ENCODE measurements at places on chromosomes 1 and 21.

- DNase-seq: no peak
Observed at GRCh38 chr1:248906753-248907661, 972 bp downstream of the PGBD2 start.

DNA sequence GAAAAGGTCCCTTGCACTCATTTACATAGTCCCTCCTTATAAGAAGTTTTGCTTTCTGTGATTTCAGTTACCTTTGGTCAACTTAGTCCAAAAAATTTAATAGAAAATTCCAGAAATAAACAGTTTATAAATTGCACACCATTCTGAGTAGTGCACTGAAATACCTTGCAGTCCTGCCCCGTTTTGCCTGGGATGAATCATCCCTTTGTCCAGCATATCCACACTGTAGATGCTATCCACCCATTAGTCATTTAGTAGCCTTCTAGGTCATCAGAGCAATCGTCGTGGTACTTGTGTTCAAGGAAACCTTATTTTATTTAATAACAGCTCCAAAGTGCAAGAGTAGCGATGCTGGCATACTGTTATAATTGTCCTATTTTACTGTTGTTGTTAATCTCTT is 38.0 kb downstream of the SPRTN start:
- DNase-seq: no peak

DNA sequence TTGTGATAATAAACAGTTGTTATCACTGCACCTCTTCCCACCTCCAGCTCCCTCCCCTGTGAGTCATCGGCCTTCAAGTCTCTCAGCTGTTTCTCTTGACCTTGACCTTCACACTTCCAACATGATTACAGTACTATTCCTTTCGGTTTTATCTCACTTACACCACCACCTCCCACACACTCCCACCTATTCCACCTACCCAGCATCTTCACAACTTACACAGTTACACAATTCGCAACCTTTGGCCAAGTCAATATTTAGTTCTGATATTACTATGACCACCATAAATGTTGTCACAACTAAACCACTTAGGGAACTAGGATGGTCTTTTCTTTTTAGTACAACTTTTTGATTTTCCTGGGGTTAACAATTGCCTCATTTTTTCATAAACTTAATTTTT is 60.2 kb downstream of the RIPK4 start:
- no peak for DNase-seq

DNA sequence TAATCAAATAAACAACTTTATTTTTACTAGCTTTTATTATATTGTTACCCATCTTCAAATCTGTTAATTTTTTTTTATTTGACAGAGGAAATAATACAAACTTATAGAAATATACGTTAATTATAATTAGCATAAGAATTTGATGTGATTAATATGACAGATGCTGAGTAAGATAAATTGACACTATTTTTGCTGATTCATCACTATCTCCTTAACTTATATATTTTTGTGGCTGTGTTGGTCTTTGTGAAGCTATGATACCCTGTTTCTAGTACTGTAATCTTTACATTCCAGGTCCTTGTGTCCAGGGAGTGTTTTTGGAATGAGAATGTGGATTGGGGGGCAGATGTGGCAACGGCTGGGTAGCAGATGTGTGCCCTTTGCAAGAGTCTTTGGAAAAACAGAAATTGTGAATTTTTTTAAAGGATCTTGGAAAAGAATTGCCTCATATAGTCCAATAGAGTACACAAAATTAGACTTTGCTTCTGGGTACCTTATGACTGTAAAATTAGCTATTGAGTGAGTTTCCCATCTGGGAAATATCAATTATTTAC is 102.6 kb downstream of the KCNK2 start:
- DNase-seq: no peak

DNA sequence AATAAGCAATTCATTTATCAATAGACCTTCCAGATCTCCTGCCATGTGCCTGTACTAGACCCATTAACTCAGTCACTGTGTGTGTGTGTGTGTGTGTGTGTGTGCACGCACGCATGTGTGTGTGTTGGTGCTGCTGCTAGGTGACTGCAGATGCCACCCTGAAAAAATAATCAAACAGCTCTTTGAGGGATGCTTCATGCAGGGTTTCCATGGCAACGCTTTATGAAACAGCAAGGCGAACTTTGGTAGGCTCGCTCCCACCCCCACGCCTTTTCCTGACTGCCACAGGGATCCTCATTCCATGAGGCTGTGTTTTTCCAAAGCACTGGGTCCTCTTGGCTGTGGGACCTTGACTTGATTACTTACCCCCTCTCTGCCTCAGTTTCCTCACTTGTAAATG is 94.0 kb downstream of the HMGB4 start:
- DNase-seq: no peak

- DNase-seq: no peak
Observed at GRCh38 chr1:42541104-42541503, 78.0 kb downstream of the CCDC30 start.

DNA sequence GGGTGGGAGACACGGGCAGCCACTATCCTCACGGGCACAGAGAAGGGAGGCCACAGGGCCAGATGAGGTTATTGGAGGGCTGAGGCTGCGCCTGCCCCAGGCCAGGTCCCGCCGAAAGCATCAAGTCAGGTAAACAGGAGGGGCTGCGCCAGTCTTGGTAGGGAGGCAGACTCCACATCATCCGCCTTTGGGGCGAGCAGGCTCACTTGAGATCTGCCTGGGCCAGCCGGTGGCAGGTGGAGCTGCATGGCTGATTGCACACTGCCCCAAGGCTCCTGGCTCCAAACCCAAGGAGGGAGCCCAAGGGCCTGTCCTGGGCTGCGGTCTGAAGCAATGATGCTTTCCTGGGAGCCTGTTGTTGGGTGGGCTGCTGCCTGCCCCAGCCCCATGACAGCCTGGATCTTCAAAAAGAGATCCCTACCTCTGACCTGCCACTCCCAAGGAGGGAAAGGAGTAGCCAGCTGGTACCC is 4.6 kb downstream of the SMIM1 start:
- DNase-seq: no peak

GRCh38 chr1:71964188-71964587 is 318.2 kb downstream of the NEGR1 start:
- no peak for DNase-seq

DNA sequence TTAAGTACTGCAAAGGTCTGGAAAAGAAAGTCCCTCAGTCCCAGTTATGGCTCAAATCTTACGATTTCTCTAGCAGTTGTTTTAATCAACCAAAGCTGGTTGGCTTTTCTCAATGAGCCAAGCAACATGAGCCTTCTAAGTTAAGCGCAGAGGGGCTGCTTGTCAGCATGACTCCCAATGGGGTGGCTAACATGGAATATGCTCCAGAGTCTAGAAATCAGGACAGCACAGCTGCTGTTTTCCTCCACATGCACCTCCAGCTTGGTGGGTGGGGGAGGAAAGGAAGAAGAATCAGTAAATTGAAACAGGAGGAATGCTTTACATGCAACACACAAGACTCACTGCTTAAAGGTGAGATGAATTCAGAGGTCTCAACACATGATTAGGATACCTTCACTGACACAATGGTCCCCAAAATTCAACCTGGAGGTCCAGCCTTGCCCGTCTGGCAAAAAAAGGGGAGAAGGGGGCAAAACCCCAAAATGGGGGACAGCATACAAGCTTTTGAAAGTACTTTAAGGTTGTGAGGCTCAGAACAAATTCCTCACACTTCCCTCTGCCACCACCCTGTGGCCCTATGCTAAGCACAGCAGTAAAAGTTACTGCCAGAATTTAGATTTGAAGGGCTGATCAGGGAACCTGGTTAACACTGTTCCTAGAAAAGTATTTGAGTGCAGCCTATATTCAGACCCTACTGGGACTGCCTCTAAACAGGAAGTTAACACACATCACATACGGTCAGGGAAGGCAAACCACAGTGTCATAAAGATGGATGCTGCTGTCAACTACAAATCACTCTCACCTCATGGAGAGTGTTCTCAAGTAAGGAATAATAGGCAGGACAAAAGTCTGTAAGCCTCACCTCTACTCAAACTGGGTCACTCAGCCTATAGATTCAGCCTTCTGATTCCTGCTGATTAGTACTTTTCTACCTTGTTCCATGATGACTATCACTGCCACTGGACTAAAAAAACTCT is 2.6 kb downstream of the GATAD2B start:
- no peak for DNase-seq

DNA sequence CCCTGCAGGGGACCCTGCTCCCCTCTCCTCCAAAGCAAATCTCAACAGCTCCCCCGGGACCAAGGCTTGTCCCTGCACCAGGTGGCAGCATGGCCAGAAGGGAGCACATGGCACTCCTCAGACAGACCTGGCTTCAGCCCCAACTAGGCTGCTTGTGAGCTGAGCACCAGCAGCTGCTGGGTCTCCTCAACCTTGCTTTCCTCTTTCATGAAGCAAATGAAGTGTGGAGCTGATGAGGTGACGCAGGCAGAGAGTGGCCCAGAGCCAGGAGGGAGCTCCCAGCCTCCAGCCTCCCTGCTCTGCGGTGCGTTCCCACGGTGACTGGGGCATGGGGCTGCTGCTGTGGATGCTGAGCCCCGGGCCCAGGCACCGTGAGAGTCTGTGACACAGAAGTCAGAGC is 34.0 kb downstream of the MEGF6 start:
- DNase-seq: no peak

DNA sequence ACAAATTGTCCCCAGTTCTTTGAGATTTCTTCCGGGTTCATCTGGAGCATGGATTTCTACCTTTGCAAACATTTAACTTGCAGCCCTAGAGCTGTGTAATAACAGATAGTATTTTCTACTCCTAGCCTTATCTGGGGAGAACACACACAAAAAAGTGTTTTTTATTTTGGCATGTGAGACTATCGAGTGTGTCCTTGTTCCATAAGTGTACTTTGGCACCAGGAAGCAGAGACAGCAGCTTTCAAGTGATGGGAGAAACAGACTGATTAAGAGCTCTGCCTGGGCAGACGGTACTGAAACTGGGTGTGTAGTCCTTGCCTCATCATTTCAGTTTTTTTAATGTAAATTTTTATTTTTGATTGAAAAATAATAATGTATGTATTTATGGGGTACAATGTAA is 297.4 kb downstream of the ST6GALNAC3 start:
- DNase-seq: no peak

DNA sequence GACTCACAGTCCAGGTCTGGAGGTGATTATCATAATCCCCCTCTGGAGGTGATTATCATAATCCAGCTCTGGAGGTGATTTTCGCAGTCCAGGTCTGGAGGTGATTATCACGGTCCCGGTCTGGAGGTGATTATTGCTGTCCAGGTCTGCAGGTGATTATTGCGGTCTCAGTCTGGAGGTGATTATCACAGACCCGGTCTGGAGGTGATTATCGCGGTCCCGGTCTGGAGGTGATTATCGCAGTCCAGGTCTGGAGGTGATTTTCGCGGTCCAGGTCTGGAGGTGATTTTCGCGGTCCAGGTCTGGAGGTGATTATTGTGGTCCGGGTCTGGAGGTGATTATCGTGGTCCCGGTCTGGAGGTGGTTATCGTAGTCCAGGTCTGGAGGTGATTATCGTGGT is 76.6 kb downstream of the SDCCAG8 start:
- no peak for DNase-seq

DNA sequence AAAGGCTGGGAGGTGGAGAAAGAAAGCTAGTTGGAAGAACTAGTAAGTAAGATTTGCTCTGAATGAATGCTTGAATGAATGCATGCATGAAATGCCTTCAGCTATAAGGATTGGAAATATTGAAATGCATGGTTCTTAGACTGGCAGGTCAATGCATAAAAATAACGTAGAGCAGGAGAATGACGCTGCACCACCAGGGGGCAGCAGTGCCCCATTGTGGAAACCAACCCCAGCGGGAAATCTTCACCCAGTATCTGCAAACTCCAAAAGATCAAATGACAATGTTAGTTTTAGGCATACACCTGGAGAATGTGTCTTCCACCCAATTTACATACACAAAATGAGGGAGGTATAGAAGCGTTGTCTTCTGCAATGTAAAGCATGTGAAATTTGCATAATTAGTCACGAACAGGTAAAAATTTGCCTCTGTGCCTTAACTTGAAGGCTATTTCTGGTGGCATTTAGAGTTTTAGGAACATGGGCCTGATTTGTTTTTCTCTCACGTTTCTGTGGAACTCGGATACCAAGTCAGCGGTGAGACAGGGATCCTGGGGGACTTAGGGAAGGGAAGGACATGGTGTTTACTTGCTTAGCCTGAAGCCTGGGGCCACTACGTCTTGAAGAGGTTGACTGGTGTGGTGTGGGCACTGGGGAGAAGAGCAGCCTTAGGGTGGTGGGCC is 78.6 kb downstream of the HHAT start:
- DNase-seq: peak; percentile 47

DNA sequence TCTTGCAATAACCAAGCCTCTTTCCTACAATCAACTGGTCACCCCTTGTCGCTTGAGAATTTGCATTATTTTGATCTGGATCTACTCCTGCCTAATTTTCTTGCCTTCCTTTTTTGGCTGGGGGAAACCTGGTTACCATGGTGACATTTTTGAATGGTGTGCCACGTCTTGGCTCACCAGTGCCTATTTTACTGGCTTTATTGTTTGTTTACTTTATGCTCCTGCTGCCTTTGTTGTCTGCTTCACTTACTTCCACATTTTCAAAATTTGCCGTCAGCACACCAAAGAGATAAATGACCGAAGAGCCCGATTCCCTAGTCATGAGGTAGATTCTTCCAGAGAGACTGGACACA is 743 bp downstream of the GPR52 start:
- no peak for DNase-seq

DNA sequence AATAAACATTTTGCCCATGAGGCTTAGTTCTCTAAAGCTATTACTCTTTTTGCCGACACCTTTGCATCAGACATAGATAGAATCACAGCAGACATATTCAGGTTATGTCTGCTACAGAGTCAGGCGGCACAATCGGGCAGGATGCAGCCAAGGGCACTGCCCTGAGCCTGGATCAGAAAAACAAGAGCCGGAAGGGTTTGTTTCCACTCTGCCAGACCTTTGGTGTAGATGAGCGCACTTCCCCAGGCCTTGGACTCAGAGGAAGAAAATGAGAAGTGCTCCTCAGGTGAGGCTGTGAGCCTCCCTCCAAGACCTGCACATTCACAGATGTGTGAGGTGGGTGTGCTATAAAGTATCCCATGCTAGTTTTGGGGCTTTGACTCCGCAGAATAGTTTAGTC is 43.7 kb downstream of the GNG12 start:
- no peak for DNase-seq

DNA sequence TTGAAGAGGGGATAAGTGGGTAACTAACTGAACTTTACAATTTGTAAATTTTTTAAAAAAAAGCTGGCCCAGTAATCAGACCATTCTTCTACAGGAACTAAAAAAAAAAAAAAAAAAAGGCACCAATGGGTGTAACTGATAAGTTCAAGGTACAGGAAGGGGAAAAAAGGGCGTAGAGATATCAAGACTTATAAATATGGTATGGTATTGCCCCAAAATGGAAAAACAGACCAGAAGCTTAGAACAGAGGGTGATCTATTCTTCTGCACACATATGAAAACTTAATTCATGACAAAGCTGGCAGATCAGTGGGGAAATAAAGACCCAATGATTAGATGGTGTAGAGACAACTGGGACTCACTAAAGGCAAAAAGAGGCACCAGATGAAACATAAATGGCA is 58.9 kb downstream of the LHX4 start:
- no peak for DNase-seq
